ENCODE measurements at places on chromosomes 1 and 21.
A peak's percentile ranks its signal among the peaks of the same experiment; 100 is the strongest.

DNA sequence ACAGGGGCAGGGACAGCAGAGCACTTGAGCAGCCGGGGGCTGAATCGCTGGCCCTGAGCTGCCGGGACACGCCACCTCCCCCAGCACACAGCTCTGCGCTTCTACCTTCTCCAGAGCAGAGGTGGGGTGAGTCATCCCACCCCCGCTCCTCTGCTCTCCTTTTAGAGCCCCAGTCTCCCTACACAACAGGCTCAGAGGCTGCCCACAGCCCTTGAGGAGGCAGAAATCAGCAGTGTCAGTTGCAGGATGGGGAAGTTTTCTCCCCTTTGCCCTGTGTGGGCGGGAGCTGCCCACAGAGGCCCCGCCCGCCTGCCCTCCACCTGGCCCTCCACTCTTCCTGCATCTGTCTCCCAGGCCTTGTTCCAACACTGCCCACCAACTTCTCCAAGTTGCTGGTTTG, 94.6 kb downstream of the STUM start:
- DNase-seq, result peak; percentile 38

DNA sequence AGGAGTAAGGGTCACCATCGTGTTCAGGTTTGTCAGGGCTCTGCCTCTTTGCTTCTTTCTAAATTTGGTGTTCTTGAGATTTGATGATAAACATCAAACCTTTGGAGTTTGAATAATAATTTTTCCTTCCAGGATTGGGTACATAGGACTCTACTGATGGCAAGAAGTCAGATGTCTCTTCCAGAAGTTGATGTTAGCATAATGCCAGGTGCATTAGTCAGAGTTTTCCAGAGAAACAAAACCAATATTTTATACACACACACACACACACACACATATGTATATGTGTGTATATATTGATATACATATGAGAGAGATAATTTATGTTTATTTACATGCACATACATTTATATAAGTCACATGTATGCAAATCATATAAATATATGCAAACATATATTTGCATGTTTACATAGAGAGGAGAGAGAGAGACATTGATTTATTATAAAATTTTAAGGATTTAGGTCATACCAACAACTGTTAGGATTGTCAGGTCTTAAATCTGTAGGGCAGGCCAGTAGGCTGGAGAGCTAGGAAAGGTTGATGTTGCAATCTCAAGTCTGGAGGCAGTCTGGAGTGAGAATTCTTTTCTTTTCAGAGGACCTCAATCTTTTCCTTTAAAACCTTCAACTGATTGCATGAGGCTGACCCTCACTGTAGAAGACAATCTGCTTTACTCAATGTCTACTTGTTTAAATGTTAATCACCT, 199.2 kb downstream of the HLX start:
- DNase-seq, result no peak

DNA sequence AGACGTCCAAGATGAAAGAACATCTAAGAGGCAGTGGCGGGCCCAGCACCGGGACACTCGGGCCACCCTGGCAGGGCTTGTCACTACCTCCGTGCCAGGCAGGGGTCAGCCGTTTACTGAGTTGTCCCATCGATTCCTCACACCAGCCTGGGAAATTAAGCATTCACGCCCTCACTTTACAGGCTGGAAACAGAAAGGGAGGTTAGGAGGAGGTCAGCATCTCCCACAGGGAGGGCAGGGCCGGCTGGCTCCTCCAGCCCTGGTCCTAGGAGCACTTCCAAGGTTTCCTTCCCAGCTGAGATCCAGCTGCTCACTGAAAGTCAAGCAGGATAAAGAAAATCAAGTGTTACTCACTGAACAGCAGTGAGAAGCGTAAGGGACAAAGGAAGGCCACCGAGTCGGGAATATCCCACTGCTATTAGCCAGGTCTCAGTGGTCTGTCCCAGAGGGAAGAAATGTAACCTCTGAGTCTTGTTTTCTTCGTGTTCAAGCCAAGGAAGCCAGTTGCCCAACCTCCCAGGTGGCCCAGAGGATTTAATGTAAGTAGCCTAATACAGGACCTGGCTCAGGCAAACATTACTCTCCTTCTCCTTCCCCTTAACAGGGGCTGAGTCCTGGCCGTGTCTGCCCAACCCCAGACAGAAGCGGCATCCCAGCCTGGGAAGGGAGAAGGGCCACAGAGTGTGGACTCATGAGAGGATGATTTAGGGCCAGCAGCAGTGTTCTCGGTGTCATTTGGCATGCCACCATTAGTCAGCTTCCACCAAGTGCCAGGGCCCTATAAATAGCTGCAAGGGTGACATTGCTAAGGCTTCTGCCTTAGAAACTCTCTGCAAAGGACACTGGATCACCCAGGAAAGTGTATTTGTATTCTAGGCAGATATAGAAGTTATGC, 203.1 kb upstream of the GALNT2 start:
- DNase-seq, result no peak

GRCh38 chr21:29145354-29145782, 14.9 kb downstream of the MAP3K7CL start:
- DNase-seq, result no peak

DNA sequence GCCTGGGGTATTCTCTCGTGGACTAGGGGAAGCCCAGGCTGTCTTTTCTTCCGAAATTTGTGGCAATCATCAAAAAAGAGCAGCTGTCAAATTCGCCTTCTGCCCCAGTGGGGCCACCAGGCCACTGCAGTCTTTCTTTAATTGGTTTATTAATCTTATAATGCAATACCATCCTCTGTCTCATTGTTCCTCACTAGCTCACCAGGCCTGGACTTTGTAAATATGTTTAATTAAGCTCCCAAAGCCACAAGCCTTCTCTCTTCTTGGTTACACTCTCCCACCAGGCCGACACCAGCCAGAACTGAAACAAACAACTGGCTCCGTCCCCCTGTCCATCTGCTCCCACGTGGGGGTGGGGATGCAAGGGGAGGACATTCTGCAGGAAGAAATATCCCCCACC, 22.0 kb upstream of the CAMK1G start:
- DNase-seq, result no peak

- DNase-seq, result no peak
Observed at GRCh38 chr1:55833529-55834091, 618.4 kb upstream of the USP24 start.

DNA sequence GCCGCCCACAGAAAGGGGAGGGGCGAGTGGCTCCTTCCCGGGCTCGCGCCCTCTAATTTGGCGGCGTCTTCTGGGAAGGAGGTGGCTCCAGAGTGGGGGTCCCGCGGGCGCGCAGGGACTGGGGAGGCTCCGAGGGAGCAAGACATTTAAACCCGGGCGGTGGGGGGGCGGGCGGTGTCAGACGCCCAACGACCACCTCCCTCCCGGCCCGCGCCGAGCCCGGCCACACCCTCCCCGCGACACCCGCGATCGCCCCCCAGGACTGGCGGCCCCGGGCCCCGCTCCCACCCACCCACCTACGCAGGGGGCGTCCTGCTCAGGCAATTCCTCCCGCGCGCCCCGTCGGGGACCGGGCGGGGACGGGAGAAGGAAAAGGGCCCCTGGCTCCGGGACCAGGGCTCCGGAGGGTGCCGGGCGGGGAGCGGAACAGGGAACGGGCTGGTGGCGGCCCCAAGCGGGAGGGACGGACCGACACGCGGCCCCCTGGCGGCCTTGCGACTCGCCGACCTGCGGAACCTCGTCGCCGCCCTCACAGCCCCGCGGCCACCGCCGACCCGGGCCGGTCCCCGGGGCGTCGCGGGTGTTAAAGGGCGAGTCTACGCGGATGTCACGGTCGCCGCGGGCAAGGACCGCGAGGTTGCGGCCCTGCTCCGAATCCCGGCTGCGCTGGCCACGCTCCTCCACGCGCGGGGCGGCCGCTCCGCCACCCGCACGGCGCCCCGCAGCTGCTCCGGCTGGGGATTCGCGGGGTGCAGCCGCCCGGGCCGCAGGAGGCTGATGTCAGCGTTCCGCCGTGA, 94.0 kb upstream of the FMN2 start:
- no peak for DNase-seq

Data from activated T-cell treated with anti-CD3 and anti-CD28 coated beads for 1 hour (primary cell).